ENCODE measurements at places on chromosomes 2 and 18.

DNA sequence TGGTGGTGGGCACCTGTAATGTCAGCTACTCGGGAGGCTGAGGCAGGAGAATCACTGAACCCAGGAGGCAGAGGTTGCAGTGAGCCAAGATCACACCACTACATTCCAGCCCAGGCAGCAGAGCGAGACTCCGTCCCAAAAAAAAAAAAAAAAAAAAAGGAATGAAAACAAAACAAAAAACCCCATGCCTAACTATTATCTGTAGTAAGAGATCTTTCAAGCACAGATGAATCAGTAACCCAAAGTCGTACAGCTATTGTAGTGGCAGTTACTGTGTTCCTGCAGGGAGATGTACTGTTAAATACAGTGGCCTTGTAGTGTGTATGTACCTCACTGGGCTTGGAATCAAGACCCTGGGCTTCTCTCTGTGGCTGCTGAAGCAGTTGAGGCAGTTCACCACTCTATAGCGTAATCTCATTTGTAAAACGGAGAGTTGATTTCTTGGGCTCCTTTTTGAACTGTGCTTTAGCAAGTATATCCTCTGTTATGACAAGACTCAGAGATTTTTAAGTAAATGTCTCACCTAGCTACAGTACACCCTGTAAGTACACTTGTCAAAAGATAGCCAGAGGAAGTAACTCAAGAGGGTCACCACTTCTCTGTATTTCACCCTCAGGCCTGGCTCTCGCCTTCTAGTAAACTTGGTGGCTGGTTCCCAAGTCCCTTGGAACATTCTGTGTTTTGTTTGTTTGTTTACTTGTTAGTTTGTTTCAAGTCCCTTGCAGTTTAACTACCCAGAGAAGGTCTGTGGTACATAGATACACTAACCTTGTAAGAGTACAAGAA, 109.6 kb upstream of the FOSL2 start:
- no peak for DNase-seq

DNA sequence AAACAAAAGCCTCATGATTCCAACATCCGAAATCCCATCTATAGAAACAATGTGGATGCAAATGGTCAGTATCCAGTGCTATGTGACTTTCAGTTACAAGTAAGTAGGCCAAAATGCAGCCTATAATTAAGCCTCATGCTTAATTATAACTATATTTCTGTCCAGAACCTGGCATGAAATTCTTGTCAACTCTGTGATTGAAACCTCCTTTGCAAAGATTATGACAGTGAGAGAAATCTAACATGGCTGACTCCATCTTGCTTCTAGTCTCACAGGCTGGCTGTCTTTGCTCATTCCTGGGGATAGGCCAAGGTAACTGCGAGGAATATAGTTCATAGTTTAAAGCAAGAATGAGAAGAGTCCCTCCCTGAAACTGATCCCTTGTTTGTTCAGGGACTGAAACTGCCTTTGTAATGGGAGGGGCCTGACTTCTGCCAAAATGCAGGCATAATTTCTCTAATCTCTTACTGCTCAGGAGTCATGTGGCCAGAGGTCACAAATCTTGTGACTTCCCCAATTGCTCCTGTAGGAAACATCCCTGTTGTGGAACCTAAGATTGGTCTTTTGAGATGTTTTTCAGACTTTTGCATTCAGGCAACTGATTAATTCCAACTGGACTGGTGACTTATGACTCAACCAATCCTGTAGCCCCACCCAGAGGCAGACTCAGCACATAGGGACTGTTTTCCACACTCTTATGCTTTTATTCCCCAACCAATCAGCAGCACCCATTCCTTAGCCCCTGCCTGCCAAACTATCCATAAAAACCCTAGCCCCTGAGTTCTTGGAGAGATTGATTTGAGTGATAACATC, 84.5 kb upstream of the TLK1 start:
- no peak for DNase-seq

DNA sequence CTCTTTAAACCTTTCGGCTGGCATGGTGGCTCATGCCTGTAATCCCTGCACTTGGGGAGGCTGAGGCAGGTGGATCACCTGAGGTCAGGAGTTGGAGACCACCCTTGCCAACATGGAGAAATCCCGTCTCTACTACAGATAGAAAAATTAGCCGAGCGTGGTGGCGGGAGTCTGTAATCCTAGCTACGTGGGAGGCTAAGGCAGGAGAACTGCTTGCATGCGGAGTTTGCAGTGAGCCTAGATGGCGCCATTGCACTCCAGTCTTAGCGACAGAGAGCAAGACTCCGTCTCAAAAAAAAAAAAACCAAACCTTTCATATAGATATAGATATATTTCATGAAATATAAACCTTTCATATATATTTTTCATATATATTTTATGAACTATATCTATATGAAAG, 864.7 kb downstream of the TRIB2 start:
- DNase-seq, result no peak

DNA sequence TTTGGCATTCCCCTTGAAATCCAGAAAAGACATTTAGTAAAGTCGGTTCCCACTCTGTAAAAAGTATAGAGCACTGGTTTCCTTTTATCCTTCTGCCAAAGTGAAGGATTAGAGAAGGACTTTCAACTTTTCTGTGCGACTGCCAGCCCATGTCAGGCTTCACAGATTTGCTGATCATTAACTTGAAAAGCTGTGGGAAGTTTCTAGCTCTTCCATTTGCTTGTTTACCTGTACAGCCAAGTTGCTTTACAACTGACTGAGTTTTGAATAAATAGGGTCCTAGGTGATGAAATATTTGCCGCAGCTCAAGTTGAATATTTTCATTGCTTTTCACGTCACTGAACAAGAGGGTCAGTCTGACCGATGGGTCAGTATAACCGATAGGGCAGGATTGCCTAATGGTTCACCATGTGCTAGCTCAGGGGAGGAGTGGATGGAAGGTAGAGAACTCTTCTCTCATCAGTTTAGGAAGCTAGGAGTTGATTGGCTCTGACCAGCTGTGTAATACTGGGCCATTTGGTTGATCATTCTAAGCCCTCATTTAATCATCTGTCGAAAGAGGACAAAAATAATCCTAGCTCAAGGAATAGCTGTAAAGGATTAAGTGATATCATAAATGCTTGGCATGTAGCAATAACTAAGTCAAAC, 30.4 kb downstream of the UPP2 start:
- no peak for DNase-seq

DNA sequence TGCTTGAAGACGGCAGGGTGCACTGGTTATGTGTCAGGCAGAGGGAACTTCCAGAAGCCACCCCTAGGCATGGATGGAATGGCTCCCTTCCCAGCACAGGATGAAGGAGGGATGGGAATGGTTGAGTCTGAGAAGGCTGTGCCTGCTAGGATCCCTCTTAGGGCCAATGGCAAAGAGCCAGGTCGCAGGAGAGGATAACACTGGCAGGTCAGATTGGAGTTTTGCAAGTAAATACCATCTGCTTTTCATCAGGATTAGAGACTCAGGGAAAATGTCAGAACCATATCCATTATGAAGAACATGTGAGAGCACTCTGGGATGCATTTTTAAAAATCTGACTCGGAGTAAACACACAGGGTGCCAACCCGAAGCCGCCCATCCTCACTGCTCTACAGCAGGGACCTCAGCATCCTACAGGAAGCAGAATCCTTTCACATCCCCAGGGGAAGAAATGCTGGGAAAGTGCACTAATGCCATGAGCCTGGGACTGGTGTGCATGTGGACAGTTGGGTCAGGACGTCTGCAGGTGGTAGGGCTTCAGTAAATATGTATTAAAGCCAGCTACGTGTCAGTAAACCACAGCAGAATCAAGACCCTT, 139.9 kb downstream of the MYT1L start:
- DNase-seq, result no peak

DNA sequence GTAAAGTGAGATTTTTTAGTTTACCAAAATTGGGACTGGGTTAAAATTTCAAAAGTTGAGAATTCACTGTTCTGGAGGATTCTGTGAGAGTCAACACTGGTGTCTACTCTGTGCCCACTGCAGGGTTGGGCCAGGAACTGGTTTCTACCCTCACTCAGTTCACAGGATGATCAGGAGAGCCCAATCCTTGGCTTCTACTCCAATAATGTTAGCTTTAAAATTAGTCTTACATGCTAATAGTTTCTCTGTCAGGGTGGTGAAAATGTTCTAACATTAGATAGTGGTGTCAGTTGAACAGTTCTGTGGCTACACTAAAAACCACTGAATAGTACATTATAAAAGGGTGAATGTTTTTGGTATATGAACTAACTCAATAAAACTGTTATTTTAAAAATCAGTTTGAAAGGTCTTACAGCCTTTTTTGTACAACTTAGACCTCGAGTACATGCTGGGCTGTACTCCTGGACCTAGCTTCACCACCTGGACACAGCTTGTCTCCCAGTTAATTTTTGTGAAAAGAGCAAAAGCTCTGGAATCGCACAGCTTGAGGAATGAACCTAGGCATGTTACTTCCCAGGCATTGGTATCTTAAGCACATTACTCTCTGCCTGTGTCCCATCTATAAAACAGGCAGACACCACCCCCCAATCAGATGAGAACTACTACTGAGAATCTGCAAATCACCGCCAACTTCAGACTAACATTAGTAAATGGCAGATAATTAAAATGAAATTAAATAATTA, 44.4 kb downstream of the ACVR1 start:
- no peak for DNase-seq

DNA sequence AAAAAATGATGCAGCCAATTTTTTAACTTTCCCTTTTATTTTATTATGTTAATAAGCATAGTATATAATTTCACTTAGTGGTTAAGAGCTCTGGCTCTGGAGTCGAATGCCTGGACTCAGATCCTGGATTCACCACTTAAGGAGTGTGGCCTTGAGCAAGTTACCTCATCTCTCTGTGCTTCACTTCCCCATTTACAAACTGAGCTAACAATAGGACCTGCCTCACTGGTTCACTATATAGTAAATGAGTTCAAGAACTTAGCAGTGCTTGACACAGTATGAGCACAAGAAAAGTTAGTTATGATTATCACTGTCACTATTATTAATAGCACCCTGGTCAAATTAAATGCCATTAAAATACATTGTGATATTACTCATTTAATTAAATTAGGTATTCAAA, 30.6 kb downstream of the SCN3A start:
- no peak for DNase-seq

DNA sequence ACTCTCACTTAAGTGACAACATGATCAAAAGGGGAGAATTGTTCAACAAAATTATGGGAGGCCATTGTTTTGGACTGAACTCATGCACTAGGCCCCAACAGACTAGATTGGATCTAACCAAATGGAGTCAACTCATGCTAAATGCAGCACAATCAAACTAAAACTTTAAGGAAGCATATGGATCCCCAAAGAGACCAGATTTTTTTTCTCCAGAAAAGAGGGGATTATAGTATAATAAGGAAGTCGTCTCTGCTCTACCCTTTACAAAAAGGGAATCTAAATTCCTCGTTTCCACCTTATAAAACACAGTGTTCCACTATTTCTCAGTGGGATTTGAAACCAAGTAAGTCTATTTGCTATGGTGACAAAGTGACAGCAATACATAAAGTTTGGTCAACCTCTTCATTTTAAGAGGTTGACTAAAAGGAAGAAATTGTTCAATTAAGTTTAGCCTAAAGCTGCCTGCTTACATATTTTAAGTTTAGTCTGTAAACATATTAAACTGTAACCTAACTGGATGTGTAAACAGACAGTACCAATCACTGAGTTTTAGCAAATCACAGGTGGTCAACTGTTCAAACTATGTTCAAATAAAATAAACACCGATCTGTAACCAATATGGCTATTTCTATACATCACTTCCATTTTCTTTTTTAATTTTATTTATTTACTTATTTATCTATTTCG, 40.9 kb upstream of the MAT2A start:
- DNase-seq, result no peak

DNA sequence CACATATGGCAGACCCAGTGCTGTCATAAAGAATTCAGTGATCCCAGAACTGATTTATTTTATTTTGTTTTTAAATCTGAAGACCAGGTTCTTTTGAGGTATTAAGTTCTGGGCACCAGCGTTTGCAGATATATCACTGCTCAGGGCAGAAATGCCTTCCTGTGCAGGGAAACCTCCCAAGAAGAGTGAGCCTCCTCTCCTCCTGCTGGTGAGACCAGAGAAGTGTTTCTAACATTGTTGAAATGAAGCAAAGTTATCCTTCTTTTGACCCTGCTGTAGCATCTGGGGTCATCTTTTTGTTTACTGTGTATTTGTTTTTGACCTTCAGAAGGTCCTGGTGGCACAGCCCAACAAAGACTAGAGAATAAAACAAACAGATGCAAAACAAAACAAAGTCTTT, 94.0 kb downstream of the AQP4 start:
- DNase-seq, result no peak

- no peak for DNase-seq
Observed at GRCh38 chr2:42142547-42143184, 26.5 kb upstream of the EML4 start.

- DNase-seq, result no peak
Observed at GRCh38 chr2:189466656-189467055, 25.4 kb downstream of the WDR75 start.

DNA sequence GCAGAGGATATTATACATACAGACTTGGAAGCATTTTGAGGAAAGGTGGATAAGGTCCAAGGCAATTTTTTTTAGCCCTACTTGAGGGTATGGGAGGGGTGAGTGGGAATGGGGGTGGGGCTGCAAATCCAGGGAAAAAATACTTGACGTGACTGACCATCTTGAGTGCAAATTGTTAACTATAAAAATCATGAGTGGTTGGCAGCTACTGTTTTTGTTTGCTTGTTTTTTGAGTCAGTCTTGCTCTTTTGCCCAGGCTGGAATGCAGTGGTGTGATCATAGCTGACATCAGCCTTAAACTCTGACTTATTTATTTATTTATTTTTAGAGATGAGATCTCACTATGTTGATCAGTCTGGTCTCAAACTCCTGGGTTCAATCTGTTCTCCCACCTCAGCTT, 458.8 kb downstream of the PIK3C3 start:
- no peak for DNase-seq

- DNase-seq, result no peak
Observed at GRCh38 chr2:109205447-109205846, 76.4 kb downstream of the SH3RF3 start.

GRCh38 chr18:27235218-27235870, 50.2 kb upstream of the CHST9 start:
- no peak for DNase-seq

DNA sequence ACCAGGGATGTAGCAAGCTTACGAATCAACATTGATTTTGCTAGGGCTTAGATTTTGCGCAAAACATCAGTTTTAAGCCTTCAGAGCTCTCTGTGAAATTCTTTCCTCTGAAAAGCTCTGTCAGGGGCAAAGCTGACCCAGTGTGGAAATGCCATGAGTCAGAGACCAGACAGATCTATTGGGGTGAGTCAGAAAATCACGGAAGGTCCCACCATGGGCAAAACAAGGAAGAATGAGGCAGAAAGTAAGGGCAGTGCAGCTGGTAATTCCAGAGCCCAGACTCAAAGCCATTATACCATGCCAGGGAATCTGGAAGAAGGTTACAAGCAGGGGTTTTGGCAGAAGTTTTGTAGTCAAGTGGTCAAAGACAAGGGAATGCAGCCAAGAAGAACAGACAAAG, 256.6 kb upstream of the CTAGE1 start:
- DNase-seq, result no peak

DNA sequence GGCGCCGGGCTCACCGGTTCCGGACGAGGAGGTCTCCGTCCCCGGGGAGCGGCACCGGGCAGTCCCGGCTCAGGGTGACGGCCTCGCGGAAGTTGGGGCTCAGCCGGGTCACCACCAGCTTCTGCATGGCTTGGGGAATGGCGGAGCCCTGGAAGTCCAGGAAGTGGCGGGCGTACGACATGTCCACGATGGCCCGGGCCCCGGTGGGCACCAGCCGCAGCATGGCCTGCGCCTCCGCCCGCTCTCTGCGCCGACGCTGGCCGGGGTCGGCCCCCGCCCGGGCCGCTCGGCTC, 157 bp downstream of the PTGR3 start:
- no peak for DNase-seq

GRCh38 chr18:59941331-59941730, 41.5 kb downstream of the PMAIP1 start:
- DNase-seq, result no peak
